ENCODE measurements at places on chromosomes 7 and 10. TPM values are rescaled to one million over a fixed set of nuclear protein-coding genes. Genes with fewer than 3 reads are reported as not detected.

DNA sequence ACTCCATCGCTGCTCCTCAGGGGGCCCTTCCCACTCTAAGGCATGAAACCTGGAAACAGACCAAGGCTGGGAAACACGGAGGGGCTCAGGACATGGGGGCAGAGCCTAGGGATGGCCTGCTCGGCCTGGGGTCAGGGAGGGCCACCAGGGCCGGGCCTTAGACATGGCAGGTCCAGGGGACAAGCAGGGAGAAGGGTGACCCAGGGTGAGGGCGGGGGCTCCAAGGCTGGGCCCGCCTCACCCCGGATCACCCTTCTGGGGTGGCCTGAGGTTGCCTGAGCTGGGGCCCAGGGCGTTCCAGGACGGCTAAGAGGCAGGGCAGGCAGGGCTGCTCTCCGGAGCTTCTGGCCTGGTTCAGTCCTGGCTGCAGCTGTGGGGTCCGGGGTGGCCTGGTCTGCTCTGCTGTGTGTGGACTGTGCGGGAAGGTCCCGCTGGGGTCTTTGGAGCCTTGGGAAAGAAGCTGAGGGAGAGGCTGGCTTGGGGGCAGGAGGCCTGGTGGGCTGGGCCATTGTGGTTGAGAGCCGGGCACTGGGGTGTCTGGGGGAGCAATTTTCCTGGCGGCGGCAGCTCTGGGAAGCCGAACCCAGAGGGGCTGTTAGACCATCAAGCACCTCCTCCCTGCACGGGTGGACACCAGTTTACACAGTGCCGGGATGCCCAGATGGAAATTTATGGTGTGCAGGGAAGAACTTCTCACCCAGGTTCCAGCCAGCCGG is 52.2 kb downstream of the UNCX start:
- no peak for ATAC-seq

- peak; percentile 99 for ATAC-seq
Observed at GRCh38 chr7:100852048-100852872, at the start of gene SLC12A9. Gene SLC12A9 (plus strand): TSS chr7:100852713. CDS start chr7:100854198, 1,485 bp downstream.

GRCh38 chr7:28018020-28018419 is 162.6 kb downstream of the JAZF1 start:
- no peak for ATAC-seq

GRCh38 chr7:38339953-38340819 is 66.8 kb upstream of the TARP start:
- no peak for ATAC-seq

DNA sequence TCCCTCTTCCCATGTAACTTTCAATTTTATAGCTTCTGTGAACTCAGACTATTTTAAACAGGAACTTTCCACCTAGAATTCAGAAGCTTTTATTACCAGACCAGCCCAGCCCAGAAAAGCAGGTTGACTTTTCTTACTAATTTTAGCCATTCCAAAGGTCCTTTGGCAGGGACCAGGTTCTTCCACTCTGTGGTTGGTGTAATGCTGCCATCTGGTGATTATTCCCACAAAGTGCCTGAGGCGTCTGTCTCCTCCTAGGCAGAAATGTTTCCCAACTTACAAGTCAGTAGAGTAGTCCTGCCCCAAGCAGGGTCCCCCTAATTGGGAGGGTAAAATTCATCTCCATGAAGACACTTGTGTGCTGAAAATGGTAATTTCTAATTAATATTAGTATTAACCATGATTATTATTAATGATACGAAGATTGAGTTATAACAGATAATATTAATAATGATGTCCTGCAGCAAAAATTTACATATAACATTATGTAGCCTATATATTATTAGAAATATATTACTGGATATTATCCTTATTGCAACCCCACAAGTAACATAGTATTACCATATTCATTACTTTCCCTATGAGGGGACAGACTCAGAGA is 53.0 kb upstream of the PPP1R17 start:
- ATAC-seq = peak; percentile 89

GRCh38 chr7:82477733-82478515 is 34.3 kb upstream of the CACNA2D1 start:
- ATAC-seq = no peak

- no peak for ATAC-seq
Observed at GRCh38 chr7:51108134-51108533, 208.5 kb downstream of the COBL start.

- ATAC-seq = no peak
Observed at GRCh38 chr10:44723082-44723481, 188.1 kb upstream of the TMEM72 start.

- ATAC-seq = no peak
Observed at GRCh38 chr10:131473645-131474044, 162.1 kb upstream of the TCERG1L start.

DNA sequence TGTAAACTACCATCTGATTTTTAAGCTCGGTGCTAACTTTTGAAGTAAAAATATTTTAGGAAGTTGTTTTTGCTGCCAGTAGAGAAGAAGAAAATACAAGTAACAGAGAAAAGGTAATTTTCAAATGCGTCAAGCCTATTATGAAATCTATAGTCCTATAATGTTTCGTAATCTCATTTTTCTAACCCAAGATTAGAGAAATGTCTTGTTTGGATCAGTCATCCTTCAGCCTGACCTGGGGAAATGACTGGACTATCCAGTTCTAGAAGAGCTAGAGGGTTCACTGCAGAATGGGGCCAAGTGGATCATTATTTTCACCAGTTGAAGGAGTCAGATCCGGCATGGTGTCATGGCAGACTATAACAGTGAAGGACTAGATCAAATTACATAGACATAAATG is 62.7 kb upstream of the FGL2 start:
- ATAC-seq = no peak

- no peak for ATAC-seq
Observed at GRCh38 chr7:43456200-43456599, 126.7 kb upstream of the STK17A start.

DNA sequence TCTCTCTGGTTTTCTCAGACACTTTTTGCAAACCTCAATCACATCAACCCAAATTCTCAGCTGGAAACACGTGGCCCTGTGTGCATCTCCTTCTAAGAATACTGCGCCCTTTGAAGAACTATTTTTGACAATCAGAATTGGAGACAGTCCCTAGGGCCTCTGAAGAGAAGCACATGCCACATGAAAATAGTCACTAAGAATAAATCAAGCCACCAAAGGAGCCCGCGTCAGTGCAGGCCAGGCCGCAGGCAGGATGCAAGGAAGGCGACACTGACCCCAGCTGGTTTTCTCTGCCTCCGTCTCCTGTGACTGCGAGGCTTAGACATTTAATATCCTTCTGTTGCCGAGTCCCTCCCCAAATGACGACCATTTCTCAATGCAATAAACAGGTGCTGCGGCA is 88.0 kb upstream of the ADAM12 start:
- peak; percentile 85 for ATAC-seq

DNA sequence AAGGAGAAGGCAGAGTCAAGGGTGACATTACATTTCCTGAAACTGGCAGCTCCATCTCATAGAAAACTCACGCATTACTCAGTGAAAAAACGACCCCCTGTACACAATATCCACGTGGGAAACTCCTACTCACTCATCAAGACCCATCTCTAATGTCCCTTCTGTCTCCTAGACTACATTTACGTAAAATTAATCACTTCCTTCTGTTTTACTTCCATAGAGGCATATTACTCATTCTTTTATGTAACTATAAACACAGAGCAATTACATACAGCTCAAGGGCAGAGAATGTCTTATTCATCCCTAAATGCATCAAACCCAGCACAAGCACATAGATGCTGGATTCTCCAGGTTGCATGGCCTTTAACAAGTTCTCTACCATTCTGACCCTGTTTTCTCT is 281.8 kb downstream of the KCNMA1 start:
- peak; percentile 71 for ATAC-seq

GRCh38 chr7:42236266-42236975 is 588 bp downstream of the GLI3 start:
- peak; percentile 21 for ATAC-seq

DNA sequence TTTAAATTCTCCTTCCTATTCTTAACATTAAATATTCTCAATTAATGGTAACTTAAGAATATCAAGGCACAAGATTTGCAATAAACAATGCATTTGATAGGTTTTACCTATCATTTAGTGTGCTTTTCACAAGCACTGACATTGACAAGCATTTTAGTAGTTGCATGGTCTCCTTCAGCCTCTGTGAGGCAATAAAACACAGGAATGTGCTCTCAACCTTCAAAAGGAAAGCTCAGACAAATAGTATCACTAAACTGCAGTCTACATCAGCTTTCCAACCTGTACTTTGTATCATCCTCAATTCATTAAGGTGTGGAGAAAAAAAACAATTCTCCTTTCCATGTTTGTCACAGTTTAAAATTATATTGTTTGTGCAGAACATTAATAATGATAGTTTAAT is 51.1 kb upstream of the TSPAN13 start:
- peak; percentile 24 for ATAC-seq

GRCh38 chr7:52838981-52839411 is 196.4 kb upstream of the POM121L12 start:
- no peak for ATAC-seq

DNA sequence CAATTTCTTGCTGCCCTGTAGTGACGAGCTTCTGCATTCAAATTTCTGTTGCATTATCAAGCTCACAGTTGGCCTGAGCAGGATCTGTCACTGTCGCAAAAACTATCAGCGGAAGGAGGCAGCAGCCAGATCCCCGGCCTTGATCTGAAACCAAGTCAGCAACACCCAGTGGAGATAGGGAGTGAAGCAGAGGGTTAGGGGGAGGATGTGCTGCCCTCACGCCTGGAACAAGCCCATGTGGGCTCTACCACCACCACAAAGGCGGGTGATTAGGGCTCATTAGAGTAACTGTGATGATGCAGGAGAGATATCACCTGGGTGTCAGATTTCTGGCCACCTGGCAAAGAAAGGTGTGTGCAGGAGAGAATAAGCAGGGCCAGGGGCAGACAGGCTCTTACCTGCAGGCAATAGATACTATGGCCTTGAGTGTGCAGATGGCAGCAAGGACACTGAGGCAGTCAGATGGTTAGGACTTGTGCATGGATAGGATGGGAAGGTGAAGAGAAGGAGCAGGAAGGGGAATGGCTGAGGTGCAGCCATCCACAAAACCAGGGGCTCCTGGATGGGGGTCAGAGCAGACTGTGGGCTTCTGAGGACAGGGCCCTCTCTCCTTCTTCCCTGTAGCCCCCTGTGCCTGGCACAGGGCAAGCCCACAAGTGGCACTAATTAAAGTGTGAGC is 417.3 kb downstream of the RPS24 start:
- no peak for ATAC-seq

GRCh38 chr10:124030061-124030460 is 63.3 kb downstream of the CHST15 start:
- no peak for ATAC-seq

DNA sequence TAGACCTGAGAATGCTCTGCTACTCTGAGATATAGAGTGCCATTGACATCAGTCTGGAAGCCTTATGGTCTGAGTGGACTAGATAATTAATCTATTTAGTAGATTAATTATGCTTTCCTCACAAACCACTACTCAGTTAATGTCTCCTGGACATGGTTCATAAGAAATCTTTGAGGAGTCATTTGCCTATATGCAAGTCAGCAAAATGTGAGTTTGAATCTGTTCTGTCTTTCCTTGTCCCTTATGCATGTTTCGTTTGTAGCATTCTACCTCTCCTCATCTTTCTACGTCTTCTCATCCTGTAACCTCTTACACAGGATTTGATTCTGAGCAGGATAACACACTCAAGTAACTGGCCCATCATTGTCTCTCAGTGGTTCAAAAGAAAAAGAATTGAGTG is 735.4 kb upstream of the LRRTM3 start:
- no peak for ATAC-seq

GRCh38 chr7:150755473-150756099 is 18.4 kb downstream of the GIMAP5 start:
- peak; percentile 69 for ATAC-seq

DNA sequence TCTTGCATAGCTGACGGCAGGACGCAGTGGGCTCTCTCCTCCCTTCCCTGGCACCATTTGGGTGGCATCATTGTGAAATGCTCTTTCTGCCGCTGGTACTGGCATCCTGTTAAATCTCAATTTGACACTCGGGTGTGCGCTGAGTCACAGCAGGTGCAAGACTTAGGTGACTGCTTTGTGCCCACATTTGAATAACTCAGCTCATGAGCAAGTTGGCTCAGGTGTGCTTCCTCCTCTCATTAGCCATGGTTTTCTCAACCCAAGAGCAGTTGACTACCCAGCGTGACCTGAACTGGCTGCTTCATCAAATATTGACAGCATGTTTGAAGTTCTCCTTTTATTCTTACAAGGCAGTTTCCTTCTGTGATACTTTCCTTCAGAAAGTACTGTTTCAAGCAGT is 24.6 kb upstream of the NFE2L3 start:
- no peak for ATAC-seq

DNA sequence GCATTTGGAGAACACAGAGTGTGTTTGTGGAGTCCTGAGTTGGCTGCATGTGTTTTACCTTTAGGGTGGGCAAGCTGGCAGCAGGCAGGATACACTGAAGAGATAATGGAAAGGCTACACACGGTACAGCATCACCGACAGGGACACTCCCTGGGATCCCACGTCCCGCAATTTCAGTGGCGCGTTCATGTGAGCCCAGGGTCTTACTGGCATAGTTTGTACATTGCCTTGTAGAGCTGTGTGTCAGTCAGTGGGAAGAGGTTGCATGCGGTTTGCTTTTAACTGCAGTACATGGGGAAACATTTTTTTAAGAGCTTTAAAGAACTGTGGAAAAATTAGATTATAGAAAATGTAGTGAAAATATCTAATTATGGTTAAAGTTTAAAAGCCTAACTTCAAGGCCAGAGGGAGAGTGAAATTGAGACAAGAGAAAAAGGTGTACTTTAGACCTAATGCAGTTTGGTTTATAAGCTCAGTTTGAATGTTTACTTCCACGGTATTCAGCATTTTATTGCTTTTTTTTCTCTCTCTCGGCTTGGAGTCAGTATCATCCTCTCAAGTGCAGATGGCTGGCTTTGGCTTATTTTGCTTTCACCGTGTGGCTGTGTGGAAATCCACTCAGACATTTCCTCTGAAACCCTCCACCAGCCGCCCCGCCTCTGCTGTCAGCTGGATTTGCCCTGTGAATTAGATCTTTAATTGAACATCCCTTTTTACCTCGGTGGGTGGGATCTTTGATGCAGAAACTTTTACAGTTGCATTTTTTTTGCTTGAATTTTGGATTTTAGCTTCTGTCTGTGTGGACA is 364.2 kb upstream of the COBL start:
- ATAC-seq = no peak

- ATAC-seq = no peak
Observed at GRCh38 chr7:150753239-150753638, 16.0 kb downstream of the GIMAP5 start.

- no peak for ATAC-seq
Observed at GRCh38 chr7:101420436-101420835, 57.8 kb downstream of the COL26A1 start.

EBLN1 gene
- 1.6 TPM for total RNA-seq

UBE2D4 gene
- 8.8 TPM for total RNA-seq

HOXA9 gene
- total RNA-seq = 95.2 TPM

SLC26A5 gene
- not detected for total RNA-seq

C10orf105 gene
- 1.9 TPM for total RNA-seq

METTL2B gene
- total RNA-seq = 29.8 TPM

OR6B1 gene
- not detected for total RNA-seq

EGFR gene
- 2.4 TPM for total RNA-seq

SCIN gene
- total RNA-seq = 143 TPM

ZNF853 gene
- total RNA-seq = 7.8 TPM

SLC13A1 gene
- 0.09 TPM for total RNA-seq

GRID1 gene
- total RNA-seq = 10.7 TPM

NRCAM gene
- total RNA-seq = 58.4 TPM

SFTPD gene
- not detected for total RNA-seq

IL6 gene
- total RNA-seq = 0.64 TPM

All from motor neuron (in vitro differentiated cells).